ENCODE measurements at places on chromosomes 6 and 20.

GRCh38 chr6:160349020-160349441, 853 bp downstream of the SLC22A3 start:
- peak; percentile 92 for DNase-seq

- DNase-seq, result no peak
Observed at GRCh38 chr6:139912735-139913400, 538.4 kb upstream of the CITED2 start.

- DNase-seq, result peak; percentile 62
Observed at GRCh38 chr6:130293800-130294199, 71.0 kb upstream of the SAMD3 start.

GRCh38 chr6:35599761-35600658, 87.3 kb upstream of the TULP1 start:
- DNase-seq, result no peak

- DNase-seq, result no peak
Observed at GRCh38 chr6:163935158-163935762, 520.7 kb downstream of the QKI start.

GRCh38 chr20:20731945-20732296, 19.5 kb upstream of the RALGAPA2 start:
- no peak for DNase-seq

Measured in osteoblast (primary cell).